ENCODE measurements at places on chromosomes 7 and 10.
A peak's percentile ranks its signal among the peaks of the same experiment; 100 is the strongest.

DNA sequence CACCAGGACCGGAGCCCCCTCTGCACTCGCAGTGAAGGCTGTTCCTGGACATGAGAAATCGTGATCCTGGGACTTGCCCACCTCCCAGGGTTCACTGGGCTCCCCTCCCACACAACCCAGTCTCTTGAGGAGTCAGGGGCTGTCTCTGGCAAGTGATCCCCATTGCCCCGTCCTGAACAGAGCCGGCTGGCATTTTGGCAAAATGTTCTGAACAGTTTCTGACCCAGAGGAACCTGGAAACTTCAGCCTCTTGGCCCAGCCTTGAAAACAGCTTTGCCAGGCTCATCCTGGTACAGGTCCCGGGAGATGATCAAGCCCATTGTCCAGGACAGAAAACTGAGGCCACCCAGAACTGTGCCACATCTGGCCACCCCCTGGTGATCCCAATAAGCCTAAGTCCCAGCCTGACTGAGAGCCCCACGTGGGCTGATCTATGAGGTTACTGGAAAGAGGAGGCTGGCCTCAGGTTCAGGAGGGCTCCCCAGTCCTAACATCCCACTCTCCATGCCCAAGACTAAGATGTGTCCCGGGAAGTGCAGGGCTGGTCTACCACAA is 115.7 kb downstream of the OAT start:
- no peak for DNase-seq

GRCh38 chr7:67564959-67565358 is 568.3 kb downstream of the TYW1 start:
- no peak for DNase-seq

DNA sequence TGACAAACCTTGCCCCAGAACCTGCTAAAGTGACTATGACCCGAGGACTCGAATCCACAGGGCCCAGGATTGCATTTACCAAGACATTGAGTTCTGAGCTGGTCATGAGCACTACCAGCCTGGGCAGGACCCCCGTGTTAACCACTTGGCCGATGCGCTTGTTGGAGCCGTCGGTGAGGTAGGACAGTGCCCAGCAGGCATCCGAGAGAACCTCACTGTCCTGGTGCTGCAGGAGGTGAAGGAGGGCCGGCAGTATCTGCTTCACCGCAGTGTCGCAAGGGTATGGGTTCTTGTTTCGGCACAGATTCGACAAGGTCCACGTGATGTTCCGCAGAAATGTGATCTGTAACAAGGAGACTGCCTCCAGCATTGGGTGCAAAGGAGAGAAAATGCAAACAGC is 19.7 kb downstream of the KPNA7 start:
- DNase-seq = no peak

DNA sequence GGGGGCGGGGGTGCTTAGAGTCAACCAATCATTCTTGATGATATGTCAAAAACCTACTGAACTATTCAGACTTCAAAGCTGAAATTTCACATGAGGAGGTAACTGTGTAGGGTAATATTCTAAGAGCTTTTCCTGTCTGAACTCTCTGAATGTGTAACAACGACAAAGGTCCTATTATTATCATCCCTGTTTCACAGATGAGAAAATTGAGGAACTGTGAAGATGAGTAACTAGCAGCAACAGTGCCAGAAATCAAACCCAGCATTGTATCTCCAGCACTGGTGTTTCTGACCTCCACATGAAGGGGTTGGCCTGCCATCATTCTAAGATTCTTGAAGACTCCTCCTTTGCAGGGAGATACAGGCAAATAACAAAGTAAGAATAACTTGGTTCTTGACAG is 294.7 kb upstream of the AOAH start:
- DNase-seq = no peak

GRCh38 chr10:75283671-75284470 is 48.1 kb upstream of the COMTD1 start:
- DNase-seq = peak; percentile 38

DNA sequence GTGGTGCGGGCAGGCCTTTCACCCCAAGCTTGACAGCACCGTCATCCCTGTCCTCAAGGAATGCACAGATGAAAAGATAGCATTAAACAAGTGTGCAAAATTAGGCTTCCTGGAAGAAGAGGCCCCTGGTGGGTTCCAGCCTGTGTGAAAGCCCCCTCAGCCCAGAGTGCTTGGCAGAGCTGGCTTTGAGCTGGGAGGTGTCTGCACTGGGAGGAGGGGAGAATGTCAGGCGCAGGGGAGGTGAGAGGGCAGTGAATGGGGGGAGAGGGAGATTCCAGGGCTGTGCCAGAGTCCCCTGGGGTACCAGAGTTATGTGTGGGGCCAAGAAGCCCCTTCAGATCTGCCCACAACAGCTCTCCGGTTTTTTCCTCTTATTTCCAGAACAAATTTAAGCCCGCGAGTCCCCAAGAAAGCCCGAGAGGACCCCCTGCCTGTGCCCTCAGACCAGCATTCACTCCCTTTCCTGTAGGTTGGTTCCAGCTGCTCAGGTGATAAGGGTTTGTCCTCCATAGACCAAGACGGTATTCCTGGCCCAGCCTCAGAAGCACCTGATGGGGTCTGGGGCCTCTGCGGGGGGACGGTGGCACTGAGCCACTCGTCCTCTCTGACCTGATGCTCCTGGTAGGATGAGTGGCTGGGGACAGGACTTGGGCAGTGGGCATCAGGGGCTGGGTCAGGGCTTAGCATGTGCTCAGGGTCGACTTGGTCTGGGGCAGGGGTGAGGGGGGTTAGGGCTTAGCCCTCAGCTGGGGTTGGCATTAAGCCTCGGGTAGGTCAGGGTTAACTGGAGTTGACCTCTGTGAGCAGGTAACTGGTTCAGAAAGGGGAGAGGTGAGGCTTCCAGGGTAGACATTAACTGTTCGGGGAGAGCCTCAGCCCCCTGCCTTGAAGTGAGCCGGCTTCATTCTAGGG is 43.4 kb downstream of the ADCYAP1R1 start:
- DNase-seq = no peak

DNA sequence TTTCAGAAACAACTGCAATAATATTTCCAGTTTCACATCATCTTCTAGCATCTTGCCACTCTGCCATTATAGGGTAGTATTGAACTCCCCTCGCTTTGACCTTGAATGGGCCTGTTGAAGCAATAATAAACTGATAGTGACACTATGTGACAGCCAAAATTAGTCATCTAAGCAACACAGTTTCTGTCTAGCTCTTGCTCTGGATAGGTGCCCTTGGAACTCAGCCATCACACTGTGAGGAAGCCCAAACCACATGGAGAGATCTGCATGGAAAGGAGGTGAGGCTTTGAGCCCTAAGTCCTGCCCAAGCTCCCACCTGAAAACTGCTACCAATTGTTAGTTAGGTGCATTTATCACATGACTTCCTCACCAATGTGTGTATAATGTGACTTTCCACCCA is 18.1 kb upstream of the KCND2 start:
- DNase-seq = no peak

GRCh38 chr7:10643545-10643944 is 330.1 kb upstream of the PHF14 start:
- DNase-seq = no peak

- no peak for DNase-seq
These were observed 267.7 kb upstream of the SEMA3A start for GRCh38 chr7:84462259-84462658.

DNA sequence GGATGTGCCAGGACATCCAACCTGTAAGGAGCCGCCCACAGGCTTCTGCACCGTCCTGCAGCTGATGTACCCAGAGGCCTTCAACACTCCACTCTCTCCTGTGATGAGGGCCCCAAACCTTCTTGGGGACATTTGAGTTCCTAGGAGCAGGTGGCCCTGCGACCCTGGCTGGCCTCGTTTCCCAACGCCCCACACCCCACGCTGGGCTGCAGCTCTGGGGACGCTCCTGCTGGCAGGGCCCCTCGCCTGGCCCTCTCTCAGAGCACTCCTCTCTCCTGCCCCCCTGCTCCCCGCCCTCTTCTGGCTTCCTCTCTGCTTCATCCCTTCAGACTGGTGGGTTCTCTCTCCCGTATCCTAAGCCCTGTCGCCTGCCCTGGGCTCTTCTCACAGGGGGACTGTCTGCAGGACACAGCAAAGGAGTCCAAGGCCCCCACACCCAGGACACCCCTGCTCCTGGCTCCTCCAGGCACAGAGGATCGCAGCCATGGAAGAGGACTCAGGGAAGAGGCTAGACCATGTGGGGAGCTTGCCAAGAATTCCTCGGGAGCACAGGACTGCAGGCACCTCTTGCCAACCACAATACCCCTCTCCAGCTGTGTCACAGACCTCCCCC is 541.4 kb downstream of the TCERG1L start:
- DNase-seq = no peak

DNA sequence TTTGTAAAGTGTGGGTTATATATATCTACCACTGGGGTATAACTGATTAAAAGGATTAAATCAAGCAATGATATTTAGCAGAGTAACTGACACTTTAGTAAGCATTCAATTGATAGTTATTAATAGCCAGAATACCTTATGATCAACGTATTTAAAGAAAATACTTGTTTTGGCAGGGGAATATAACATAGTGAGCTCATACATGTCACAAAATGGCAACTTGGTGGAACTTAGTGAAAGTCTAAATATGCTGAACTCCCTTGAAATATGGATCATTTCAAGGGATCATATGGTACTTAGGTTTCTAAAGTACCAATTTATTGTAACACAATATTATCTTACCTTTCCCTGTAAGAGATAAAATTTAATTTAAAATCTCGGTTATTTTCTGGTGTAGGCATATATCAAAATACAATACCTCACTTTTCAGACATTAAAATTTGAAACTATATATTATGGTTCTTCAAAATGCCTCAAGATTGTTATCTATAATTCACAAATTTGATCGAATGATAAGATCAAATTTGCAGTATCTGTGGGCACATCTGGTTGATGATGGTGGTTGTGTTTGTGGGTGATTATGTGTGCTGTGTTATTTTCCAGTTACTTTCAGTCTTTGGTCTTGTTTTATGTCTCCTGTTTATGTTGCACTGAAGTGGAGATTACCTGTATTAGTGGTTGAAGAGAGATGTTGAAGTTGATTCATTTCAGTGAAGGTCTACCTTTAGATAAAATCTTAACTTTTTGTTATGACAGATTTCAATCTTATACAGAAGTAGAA is 5.2 kb downstream of the ARL4A start:
- no peak for DNase-seq

GRCh38 chr10:128274938-128275337 is 148.7 kb upstream of the MKI67 start:
- DNase-seq = no peak

- DNase-seq = no peak
These were observed 131.8 kb downstream of the SEMA3E start for GRCh38 chr7:83517035-83517700.

DNA sequence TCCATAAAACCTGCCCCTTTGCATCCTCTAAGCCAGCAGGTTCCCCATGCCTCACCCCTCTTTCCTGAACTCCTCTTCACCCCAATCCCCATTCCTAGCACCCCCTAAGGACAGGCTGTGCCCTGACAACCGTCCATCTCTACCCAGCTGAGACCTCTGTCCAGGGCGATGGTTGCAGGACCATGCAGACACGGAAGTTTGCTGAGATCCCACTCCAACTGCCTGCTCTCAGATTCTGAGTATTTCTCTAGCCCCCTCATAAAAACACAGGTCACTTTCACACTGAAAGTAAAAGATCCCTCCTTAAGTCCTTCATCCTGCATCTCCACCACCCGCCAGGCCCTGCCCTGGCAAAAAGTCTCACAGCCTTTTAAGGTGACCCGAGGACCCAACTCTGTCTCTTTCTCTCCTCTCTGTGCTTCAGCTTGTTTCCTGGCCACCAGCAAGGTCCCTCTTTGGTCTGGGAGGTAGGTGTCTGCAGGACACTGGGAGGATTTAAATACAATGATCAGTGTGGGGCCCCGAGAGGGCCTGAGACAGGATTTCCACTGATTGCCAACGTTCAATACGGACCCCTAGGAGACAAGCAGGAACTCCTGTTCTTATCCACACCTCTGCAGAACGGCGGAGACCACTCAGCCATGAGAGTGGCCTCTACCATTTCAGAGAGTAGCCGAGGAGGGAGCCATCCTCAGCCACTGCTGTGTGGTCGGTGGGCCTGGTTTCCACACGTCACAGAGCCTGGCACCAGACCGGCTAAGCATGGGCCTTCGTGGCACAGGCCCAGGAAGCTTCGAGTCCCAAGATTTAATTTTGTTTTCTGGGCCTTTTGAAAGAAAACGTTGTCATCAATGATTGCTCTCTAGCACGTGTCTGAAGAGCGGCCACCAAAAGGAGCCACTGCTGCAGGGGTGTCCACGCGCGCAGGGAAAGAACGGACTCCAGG is 27.9 kb downstream of the CALML3 start:
- no peak for DNase-seq

GRCh38 chr10:129398711-129399141 is 68.3 kb upstream of the MGMT start:
- DNase-seq = no peak

DNA sequence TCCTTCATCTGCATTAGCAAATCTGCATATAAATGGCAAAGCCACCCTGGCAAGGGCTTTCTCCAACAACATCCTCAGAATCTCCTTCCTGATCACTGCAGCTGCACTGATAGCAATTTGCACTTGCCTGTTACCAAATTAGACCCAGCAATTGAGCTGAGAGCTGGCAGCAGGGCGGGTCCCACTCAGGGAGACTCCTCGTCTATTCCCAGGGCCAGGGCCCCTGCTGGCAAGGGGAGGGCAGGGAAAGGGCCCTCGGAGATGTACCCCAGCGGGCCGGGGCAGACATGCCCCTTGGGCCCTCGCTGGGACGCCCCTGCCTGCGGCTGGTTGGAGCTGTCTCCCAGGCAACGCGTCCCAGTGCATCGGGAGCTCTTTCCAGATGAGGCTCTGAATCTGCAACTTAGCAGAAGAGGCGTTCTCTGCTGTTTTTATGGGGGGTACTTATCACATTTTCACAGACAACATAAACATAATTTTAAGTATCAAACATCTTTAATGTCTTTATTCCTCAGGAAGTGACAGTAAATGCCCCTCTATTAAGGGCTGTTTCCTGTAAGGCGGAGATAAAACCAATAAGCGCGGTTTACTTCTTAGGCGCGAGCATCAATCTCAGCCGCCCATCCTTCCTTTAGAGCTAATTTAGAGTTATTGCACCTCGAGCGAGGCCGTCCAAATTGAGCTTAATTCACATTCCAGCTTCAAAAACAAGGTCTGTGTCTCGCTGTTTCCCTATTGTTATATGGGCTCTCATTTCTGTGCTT is 249.0 kb upstream of the PPP2R2D start:
- DNase-seq = peak; percentile 43

GRCh38 chr7:15554744-15555143 is 7.1 kb downstream of the AGMO start:
- DNase-seq = no peak

GRCh38 chr10:116124777-116125176 is 148.2 kb downstream of the GFRA1 start:
- no peak for DNase-seq

- DNase-seq = no peak
These were observed 14.1 kb downstream of the NRCAM start for GRCh38 chr7:108442039-108442568.

GRCh38 chr7:118305671-118306070 is 81.2 kb downstream of the ANKRD7 start:
- no peak for DNase-seq
